ENCODE measurements at places on chromosomes 6 and 20.

GRCh38 chr6:31339210-31339609 lies 17.8 kb downstream of the HLA-B start:
- no peak for DNase-seq

DNA sequence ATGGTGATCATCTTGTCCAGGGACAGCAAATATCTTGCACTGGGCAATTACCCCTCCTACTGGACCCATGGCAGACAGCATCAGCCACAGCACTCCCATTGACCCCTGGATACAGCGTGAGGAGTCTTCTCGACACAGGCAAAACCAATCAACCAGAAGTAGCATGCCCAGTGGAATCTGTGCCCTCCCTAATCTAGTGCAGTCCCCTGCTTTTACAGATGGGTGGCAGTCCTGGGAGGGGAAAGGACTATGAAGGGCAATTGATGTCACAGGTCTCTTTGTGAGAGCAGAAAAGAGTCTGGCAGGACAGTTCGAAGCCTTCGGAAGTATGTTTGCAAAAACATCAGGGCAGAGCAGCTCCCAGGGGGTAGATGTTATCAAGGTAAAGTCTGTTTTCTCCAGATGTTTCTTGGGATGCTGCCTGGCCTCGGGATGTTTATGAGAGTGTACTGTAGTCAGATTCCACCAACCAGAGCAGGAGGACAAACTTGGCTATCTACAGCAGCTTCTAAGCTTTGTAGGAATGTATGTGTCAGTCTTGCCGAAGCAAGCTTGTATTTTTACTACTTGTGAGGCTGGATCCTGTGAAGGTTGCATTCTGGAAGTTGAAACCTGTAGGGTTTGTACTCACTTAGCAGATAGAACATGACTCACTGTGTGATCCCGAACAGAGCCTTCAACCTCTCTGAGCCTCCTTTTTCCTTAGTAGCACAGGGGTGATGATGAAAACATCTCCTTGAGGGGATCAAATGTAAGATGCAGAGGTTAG lies 63.0 kb upstream of the MYL9 start:
- DNase-seq: no peak

GRCh38 chr6:11404081-11404480 lies 133.5 kb upstream of the TMEM170B start:
- DNase-seq: no peak

DNA sequence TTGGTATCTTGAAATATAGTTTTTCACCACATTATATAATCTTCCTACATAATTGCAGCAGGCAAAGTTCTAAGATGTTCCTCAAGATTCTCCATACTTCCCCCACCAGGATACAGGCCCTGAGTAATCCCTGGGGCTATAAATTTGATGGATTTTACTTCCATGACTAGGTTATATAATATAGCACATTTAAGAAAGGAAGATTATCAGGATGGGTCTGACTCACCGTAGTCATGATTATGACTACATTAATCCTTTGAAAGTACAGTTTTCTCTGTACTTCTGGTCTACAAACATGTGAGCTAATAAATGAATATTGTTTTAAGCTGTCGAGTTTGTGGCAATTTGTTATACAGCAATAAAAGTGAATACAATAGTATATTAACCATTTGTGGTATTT lies 122.5 kb downstream of the MACROD2 start:
- no peak for DNase-seq

- peak; percentile 63 for DNase-seq
Observed at GRCh38 chr20:36199345-36200257, 36.7 kb upstream of the AAR2 start.
